Renal cortex interstitium (tissue), 15 donors: ENCODE measurements at places on chromosomes 7 and 10. TPM values are rescaled to one million over a fixed set of nuclear protein-coding genes. Genes with fewer than 3 reads are reported as not detected.

- DNase-seq, result peak; percentile 20
These were observed 608 bp downstream of the HHEX start for GRCh38 chr10:92690211-92690914.

DNA sequence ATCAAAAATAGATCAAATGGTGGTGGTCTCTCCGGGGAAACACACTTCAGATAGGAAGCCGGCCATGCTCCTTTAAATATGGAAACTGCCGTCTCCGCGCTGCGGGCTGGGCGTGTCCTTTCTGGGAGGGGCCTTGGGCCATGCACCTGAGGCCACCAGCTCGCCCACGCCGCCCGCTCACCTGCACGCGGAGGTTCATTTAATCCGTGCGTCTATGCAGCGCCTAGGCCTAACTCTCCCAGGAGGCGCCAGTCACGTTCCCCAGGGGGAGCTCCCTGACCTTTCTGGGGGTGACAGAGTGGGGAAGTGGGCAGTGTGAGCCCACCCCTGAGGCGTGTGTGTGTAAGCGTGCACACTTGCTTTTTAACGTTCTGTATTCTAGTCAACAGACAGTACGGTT is 64.0 kb downstream of the C10orf143 start:
- DNase-seq, result no peak

- peak; percentile 56 for DNase-seq
These were observed 76.1 kb upstream of the CPXM2 start for GRCh38 chr10:123967626-123968243.

GRCh38 chr7:11317766-11318165 is 344.1 kb downstream of the PHF14 start:
- DNase-seq, result no peak

DNA sequence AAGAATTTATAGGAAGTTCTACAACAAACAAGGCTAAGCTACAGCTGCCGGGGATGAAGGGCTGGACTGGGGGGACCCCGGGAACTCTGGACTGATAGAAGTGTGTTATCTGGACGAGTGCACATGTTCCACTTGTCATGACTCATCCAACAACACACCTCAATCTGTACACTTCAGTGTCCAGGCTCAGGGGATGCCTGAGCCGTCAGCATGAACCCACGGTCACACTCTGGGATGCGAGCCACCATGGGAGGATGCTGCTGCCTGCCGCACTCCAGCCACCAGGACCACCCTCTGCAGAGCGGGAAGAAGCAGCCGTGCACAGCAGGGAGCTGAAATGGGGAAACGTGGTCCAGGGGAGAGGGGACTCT is 67.5 kb downstream of the MAD1L1 start:
- no peak for DNase-seq

GRCh38 chr7:148579366-148579765 is 11.2 kb upstream of the C7orf33 start:
- no peak for DNase-seq

- DNase-seq, result peak; percentile 56
These were observed 168.8 kb downstream of the TMEM26 start for GRCh38 chr10:61284222-61284890.

- DNase-seq, result no peak
These were observed 2.2 kb downstream of the SMARCD3 start for GRCh38 chr7:151246102-151246850.

- DNase-seq, result no peak
These were observed 592.5 kb downstream of the ARL4A start for GRCh38 chr7:13279854-13280435.

DNA sequence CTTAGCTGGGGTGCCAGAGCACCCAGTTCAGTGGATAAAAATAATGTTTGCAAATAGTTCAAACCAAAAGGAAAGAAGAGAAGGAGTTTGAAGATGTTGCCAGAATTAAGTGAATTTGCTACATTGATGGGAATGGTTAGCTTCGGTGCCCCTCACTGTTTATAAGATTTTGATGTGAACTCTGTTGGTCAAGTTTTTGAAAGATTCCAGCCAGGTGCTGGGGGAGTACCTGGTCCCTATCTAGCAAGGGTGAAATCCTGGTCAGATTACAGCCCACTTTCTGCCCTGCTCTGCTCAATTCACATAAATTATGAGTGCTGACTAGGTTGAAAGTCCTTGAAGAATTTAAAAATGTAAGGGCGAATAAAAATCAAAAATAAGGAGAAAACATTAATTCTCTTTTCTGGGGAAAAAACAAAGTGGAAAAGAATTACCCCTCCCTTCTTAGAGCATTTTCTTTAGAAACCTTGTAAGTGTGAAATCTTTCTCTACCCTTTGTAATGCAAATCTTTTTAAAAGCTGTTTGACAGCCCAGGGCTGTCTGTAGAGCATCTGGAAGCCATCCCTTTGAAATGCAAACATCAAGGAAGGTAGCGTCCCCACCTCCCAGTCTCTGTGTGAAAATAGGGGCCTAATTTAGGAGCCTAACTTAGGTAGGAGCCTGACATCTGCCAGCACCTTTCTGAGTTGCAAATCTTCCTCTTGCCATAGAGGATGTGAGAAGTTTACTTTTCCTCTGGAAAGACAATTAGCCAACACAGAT is 1.4 kb upstream of the GIMAP5 start:
- no peak for DNase-seq

DNA sequence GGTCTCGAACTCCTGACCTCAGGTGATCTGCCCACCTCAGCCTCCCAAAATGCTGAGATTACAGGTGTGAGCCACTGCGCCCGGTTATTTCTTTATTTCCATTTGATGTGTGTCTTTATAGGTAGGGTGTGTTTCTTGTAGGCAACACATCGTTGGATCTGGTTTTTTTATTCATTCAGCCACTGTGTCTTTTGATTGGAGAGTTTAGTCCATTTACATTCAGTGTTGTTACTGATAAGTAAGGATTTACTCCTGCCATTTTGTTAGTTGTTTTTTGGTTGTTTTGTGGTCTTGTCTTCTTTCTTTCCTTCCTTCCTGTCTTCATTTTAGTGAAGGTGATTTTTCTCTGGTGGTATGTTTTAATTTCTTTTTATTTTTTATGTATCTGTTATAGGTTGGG is 16.9 kb downstream of the TMEM248 start:
- DNase-seq, result no peak

- no peak for DNase-seq
These were observed 12.3 kb downstream of the CAV2 start for GRCh38 chr7:116511552-116512519.

DNA sequence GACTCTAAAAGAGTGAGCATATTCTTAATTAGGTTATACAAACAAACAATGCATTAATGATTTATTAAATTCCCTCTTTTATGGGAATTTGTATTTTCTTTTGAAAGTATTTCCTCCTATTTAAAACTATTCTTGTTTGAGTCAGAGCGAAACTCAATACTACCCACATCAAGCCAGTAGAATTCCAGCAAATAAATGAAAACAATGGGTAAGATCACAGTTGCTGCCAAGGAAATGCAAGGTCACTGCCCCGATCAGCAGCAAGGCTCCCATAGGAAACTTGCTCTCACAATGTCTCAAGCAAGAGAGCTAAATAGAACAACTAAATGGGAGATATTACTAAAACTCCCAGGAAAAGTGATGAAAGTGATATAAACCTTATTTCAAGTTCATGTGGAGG is 206.3 kb downstream of the THSD7A start:
- DNase-seq, result no peak

DNA sequence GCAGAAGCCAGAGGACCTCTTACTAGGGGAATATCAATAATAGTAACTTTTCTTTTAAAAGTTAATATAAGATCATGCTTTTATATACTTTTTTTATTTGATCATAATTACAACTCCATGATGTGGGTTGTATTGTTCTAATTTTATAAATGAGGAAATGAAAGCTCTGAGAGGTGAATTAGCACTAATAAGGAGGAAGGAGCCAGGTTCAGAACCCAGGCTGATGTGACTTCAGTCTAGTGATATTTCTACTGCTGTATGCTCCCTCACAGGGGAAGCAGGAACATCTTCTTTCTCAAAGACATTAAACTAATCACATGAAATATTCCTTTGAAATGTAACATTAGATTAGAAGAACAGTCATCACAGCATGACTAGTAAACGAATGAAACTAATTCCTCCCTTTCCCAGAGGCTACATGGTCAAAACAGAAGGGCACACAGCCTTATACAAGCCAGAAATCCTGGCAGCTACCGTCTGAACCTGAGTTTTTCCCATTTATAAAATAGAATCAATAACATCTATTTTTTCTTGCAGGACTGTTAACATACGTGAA is 81.4 kb upstream of the GJD4 start:
- DNase-seq, result no peak

DNA sequence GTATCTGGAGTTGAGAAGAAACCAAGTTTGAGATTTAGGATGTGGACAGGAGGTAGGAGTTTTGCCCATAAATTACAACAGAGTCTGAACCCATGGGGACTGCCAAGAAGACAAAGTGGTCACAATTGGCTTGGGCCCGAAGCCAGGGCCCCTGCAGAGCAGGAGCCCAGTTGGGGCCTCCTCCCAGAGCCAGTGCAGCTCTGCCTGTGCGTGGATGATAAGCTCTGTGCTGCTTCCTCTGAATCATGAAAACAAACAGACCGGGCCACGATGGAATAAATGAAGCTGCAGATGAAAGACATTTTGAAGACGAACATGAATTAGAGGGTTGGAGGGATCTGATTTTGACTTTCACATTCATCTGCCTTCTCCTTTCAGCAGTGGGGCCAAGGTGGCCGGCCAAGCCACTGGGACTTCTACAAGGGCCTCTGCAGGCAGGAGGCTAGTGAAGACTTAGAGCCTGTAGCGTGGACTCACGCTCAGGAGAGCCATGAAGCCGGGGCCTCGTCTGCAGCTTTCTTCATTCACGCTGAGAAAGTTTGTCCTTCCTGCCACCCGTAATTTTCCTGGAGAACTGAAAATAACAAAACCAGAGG is 156.8 kb upstream of the LYZL1 start:
- DNase-seq, result no peak

GRCh38 chr10:33859319-33860022 is 525.0 kb upstream of the NRP1 start:
- DNase-seq, result no peak

DNA sequence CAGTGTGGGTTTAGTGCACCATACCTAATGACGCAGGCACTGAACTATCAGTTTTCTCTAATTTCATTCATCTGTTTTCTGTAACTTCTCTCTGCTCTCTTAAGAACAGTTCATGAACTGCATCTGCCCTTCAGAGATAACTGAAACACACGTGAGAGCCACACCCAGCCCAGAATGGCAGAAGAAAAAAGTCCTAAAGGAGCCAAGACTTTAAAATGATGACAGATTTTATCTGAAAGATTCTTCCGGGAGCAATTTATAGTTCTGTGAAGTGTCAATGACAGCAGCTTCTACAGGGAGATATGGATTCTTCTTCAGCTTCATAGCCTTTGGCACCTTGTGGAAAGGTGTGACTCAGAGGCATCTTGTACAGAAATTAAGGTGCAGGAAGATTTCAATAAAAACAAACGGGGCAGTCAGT is 211.5 kb upstream of the SLC26A5 start:
- DNase-seq, result no peak

DNA sequence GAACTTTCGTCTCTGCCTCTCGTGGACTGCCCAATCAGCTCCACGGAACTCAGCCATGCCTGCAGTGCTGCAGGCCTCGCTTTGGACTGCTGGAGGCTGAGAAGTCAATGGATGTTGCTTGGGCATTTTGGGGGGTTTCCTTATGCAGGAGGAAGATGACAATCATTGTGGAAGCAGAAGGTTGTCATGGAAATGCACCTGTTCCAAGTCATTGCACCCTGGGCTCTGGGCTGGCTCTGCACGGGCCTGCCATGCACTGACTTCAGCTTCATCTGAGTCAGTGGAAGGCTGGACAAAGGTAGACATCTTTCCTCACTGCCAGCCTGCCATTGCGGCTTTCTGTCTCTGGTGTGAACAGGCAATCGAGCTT is 217.3 kb downstream of the RPS24 start:
- DNase-seq, result no peak

The SPAM1 gene
- polyA plus RNA-seq, result not detected

The GBX1 gene
- not detected for polyA plus RNA-seq

The MYL7 gene
- 0.59 TPM for polyA plus RNA-seq

The HOXA3 gene
- 42.4 TPM for polyA plus RNA-seq

The DPP6 gene
- polyA plus RNA-seq, result 52.1 TPM

The NSUN5 gene
- polyA plus RNA-seq, result 18.6 TPM

The FFAR4 gene
- polyA plus RNA-seq, result not detected

The NPY4R2 gene
- polyA plus RNA-seq, result not detected

The CALML5 gene
- polyA plus RNA-seq, result not detected

The NKX2-3 gene
- polyA plus RNA-seq, result 0.08 TPM

The RNF32 gene
- 3.7 TPM for polyA plus RNA-seq

The FOXI2 gene
- 1.6 TPM for polyA plus RNA-seq

The DMTF1 gene
- 222 TPM for polyA plus RNA-seq

The ADAM22 gene
- polyA plus RNA-seq, result 13.6 TPM

The FAM221A gene
- 20.2 TPM for polyA plus RNA-seq
